ENCODE measurements at places on chromosomes 12 and 14.

GRCh38 chr14:47257013-47257412, 418.4 kb downstream of the MDGA2 start:
- DNase-seq: no peak

- DNase-seq: no peak
Observed at GRCh38 chr12:18482601-18483120, 221.3 kb downstream of the PIK3C2G start.

DNA sequence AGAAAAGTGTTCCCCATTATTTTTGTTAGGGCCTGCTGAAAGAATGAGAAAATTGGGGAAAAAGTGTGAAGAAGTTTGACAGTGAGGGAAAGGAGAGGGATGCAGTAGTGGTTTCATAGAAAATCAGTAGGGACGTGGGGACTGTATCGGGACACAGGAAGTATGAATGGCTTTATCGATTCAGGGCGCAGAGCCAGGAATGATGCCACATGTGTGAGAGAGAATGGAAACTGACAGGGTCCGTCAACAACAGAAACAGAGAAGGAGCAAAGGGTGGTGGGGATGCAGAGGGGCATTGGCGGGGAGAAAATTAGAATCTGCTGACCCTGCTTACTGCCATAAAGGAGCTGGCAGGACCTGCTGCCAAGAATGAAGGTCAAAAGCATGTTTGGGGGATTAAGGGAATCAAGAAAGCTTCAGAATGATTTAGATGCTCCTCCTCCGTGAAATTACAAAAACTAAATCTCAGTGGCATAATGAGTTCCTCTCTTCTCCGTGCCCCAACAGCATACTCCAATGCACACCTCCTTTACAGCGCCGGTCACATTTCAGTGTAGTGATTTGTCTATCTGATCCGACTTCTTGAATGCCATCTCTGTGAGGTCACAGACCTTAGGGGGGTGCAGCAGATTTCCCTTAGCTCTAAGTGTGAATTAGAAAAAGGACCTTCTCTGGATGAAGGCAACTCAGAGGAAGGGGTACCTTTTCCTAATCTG, 92.6 kb downstream of the EMP1 start:
- DNase-seq: no peak

GRCh38 chr12:66309606-66310005, 7.3 kb downstream of the HELB start:
- no peak for DNase-seq

DNA sequence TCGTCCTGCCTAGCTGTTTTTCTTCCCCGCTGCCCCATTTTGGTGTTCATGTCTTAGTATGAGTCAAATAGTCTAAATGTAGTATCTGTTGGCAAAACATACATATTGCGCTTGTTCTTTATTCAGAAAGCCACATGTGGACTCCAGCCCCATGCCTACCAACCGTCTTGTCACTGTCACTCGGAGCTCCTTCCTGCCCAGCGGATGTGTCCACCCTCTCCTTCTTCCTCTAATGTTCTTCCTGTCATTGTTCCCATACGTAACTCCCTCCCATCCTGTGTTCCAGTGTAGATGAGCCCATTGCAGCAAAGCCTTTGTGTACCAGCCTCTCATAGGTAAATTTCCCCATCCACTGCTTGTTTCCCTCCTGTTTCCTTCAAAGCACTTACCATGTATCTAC, 120.5 kb downstream of the TMX1 start:
- DNase-seq: no peak

DNA sequence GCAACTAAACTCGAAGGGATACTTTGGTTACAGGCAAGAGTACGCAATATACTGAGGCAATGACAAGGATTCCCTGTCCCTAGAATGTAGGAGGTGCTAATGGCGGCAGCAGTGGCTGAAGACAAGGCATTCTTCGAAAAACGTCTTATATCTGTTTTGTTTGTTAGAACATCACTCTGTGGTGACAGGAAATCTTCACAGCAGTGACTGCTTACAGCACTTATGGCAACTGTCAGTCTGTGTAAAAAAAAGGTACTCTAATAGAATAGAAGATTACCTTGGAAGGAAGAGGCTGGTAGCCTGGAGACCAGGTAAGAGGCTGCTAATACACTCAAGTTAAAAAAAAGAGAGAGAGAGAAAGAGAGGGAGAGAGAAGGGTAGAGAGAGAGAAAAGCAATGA, 131.7 kb downstream of the ST8SIA1 start:
- DNase-seq: no peak

DNA sequence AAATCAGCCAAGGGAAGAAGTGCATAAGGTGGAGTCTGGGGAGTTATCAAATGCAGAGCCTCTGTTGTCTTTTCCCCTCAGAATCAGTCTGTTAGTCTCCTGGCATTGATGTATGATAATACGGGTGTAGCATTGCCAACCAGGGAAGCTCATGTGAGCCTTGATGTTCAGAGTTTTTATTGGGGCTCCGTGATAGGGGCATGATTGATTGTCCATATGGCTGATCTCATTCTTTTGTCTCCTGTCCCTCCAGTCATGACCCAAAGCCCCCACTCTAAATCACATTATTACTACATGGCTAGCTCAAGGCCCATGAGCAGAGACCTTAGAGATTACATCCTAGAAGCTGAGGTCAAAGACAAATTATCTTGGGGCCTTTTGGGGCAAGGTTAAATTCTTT, 140.9 kb downstream of the NUBPL start:
- DNase-seq: no peak

GRCh38 chr12:64218597-64218996, 3.5 kb downstream of the KICS2 start:
- DNase-seq: no peak

DNA sequence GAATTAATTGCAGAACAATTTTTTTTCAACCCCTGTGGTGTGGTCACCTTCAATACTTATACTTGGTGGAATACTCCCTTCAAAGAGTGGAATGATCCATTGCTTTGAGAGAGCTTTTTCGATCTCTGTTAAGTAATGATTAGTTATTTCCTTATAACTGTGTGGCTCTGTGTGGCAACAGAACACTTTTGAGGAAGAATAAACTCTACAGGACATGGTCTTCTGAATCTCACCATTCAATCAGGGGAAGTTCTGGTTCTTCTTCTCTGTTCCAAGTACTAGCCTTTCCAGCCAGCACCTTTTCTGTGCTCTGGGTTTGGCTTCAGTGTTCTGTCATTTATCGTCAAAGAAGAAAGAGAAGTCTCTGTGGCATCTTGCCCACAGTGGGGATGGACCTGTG, 369.2 kb downstream of the ZFP36L1 start:
- no peak for DNase-seq

DNA sequence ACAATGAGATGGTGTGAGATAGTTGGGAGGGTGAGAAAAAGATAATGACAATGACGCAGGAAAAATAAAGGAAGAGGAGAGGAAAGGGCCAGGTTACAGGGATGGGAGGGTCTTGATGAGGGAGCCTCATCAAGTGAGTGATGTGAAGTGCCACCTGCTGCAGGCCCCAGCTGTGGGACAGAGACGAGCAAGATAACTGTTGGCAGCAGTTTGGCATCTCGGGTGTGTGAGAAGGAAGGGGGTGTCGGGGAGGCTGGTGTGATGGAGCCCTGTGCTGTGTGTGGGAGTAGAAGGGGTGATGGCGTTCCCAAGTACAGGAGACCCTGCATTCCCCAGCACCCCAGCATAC, 11.4 kb upstream of the TAC3 start:
- no peak for DNase-seq

DNA sequence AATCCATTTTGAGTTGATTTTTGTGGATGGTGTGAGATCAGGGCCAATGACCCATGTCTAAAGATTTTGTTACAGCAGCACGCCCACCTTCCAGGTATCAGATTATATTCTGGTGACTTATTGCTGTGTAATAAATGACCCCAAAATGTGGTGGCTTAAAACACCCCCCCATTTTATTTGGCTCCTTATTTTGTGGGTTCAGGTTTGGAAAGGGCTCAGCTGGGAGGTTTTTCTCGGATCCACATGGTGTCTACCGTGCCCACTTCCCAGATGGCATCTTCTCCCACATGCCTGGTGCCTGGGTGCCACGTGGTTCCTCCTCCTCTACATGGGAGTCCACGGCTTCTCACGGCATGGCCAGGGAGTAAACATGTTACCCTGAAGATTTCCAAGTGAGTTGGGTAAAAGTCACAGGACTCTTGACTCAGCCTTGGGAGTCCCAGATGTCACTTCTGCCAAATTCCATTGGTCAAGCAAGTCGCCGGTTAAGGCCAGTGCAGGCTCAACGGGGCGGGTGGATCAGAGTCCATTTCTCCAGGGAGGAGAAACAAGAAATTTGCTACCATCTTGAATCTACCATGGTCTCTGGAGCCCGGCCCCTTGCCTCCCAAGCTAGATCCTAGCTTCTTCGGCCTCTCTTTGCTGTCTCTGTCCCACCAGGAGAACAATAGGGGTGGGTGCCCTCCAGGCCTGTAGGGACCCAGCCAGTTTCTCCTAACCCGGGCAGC, 214.3 kb downstream of the KIF26A start:
- DNase-seq: no peak

- DNase-seq: no peak
Observed at GRCh38 chr14:90381999-90382451, 14.8 kb upstream of the CALM1 start.

DNA sequence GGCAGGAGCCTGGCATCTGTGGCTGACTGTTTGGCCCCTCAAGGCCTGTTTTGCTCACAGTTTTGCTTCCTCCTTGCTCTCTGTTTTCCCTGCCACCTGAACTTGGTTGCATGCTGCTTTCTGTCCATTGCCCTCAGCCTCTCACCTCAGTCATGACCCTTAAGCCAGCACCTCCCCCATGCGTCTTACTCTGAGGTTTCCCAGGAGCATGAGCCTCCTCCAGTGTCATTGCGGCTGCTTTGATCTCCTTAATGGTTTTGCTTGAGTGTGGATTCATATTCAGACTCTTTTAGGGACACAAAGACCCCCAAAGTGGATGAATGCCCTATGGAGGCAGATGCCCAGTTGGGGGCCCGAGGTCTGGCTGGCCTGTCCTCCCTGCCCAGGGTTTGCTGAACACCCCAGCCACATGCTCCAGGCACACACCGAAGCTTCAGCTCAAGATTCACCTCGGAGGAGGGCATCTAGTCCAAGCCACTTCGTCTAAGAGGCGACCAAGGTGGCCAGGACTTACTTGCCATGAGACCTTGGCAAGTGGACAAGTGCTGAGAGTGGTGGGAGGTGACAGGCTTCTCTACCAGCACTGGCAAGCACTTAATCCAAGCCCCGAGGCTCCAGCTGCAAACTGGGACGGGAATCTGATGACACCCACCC, 95.4 kb upstream of the DIO3 start:
- DNase-seq: no peak

- no peak for DNase-seq
Observed at GRCh38 chr12:24864796-24865125, 84.1 kb downstream of the BCAT1 start.

GRCh38 chr12:103456006-103456405, 39.8 kb downstream of the C12orf42 start:
- DNase-seq: no peak

- no peak for DNase-seq
Observed at GRCh38 chr14:21033133-21033698, 1.4 kb downstream of the RNASE13 start.

- peak; percentile 85 for DNase-seq
Observed at GRCh38 chr12:41521872-41522379, 333.8 kb downstream of the PDZRN4 start.

DNA sequence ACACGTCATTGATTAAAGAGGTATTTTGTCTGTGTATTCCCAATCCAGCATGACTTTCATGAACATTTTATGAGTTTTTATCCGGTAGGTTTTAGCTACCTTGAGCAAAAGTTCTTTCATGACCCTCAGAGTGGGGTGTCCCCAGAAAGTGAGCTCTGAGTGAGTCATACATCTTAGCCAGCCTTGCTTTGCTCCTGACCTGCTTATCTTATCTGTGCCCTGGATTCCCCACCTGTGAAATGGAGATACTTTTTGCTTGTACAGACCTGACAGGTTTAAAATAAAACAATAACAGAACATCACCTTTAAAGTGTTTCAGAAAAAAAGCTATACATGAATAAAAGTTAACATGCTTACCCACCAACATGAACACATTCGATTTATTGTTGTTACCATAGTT, 202.8 kb upstream of the SOX5 start:
- DNase-seq: no peak

GRCh38 chr14:102593061-102593824, 794 bp downstream of the RCOR1 start:
- DNase-seq: peak; percentile 33

DNA sequence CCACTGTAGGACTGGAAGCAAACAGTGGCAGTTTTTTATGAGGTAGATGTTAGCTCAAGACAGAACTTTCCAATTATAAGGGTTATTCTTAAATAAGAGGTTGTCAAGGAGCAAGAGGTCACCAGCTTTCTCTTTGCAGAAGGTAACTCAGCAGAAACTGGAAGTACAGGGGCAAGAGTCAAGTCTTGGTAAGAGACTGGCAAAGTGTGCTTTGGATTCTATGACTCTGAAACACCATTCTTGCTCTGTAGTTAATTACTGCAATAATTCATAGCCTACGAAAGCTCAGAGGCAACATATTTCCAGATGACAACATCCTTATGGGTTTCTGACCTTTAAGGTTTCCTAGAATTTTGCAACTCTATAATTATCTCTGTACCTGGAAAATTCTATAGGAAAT, 51.3 kb downstream of the RMST start:
- DNase-seq: no peak

GRCh38 chr14:61334197-61334701, 12.9 kb downstream of the PRKCH start:
- no peak for DNase-seq

DNA sequence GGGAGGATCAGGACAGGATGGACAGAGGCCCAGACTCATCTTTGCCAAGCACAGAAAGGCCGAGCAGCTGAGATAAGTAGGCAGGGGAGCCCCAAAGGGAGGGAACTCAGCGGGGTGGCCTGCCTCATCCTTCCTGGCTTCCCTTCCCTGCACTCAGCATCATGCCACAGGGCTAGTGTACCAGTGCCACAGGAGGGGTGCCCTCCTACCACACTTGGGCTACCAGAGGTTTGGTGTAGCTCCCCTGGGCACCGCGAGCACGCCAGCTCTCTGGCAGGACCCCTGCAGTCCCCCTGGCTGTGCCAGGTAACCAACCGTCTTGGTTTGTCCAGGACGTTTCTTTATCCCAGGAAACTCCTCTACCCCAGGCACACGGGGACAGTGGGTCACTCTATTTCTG, 123.5 kb downstream of the ESRRB start:
- no peak for DNase-seq

- DNase-seq: no peak
Observed at GRCh38 chr12:47938594-47938993, 24.8 kb upstream of the TMEM106C start.

GRCh38 chr12:22443379-22444316, 100.7 kb downstream of the C2CD5 start:
- DNase-seq: peak; percentile 88

- no peak for DNase-seq
Observed at GRCh38 chr12:117080661-117081144, 18.5 kb downstream of the TESC start.

DNA sequence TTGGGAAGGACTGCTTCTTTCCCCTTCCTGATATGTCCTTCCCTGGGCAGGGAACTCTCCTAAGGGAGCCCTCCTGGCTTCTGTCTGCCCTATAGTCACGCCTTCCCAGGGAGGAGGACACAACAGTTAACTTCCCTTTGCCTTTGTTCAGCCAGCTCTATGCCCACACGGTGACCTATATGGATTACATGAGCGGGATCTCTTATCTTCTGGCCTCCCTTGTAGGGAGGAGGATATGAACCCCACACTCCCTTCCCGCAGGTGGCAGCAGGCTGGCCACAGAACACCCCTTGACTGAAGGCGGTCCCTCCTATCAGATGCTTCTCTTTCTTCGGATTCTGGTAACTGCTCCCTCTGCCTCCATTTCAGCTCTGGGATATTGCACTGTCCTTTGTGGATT, 135.6 kb upstream of the MAX start:
- DNase-seq: no peak

- DNase-seq: no peak
Observed at GRCh38 chr12:102797528-102797927, 119.5 kb downstream of the PAH start.

GRCh38 chr14:50920482-50921230, 23.6 kb downstream of the PYGL start:
- DNase-seq: peak; percentile 36

Data from epithelial cell of esophagus (primary cell).